ENCODE measurements at places on chromosomes 4 and X.
A peak's percentile ranks its signal among the peaks of the same experiment; 100 is the strongest.

DNA sequence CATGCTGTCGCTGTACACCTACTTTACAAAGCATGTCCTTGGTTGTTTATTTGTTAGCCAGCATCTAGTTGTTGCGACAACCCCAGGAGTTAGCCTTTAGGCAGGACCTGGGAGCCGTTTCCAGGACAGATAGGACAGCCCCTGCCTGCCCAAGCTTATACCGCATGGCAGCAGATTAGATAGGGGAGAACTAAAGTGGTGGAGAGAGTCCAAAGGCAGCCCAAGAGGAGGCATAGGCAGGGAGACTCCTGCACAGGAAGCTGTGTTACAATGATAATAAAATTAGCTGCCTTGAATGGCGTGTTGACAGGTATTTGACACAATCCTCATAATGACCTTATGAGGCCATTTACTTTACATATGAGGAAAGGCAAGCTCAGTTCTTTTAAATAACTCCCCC, 13.0 kb downstream of the NSDHL start:
- no peak for DNase-seq

- DNase-seq = no peak
These were observed 45.0 kb upstream of the IL13RA1 start for GRCh38 chrX:118682258-118683014.

GRCh38 chr4:8468746-8469535, 28.4 kb downstream of the TRMT44 start:
- DNase-seq = peak; percentile 7

DNA sequence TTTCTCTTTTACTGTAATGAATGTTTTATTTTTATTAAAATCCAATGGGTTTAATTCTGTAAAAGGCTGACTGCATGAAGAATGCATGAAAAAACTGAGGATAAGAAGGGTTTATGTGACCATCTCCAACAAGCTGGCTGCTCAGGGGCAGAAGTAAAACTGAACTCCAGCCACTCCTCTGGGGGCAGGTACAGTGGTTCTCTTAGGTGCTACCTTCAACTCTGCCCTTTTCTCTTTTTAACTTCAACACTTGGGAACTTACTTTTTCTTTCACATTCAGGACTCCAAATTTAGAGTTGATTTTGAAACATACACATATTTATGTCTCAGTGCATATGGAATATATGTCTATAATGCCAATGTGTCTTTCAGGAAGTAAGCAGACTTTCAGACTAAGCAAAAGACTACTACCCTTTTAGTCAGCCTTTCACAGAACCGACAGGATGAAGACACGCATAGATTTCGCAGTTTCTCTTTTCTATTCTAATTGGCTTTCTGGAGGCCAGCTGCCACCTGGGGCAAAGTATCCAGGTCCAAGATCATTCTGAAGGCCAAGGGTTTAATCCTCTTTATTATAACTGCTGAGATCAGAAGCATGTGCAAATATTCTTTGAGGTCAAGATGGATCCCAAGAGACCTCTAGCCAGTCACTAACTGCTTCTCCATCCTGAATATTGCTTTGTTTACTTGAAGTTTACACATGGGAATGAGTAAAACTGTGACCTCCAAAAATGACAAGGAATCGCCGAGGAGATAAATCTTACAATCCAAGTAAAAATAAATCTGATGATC, 30.7 kb downstream of the HS3ST1 start:
- no peak for DNase-seq

DNA sequence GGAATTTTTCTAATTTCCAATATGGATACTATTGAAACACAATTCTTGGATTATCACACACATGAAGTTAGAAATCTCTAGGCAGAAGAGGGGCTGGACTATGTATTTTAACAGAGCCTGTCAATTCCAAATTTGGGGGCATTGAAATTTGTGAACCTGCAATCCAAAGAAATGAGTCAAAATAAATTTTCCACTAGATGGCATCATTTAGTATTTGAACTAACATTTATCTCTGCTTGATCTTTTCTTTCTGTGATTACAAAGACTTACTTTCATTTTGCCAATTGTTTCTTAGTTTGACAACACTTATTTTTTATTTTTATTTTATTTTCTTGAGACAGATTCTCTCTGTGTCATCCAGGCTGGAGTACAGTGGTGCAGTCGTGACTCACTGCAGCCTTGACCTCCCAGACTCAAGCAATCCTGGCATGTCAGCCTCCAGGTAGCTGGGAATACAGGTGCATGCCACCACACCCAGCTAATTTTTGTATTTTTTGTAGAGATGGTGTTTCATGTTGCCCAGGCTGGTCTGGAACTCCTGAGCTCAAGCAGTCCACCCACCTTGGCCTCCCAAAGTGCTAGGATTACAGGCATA, 2.7 kb upstream of the PYURF start:
- no peak for DNase-seq

GRCh38 chr4:142614621-142615323, 231.3 kb downstream of the INPP4B start:
- no peak for DNase-seq

DNA sequence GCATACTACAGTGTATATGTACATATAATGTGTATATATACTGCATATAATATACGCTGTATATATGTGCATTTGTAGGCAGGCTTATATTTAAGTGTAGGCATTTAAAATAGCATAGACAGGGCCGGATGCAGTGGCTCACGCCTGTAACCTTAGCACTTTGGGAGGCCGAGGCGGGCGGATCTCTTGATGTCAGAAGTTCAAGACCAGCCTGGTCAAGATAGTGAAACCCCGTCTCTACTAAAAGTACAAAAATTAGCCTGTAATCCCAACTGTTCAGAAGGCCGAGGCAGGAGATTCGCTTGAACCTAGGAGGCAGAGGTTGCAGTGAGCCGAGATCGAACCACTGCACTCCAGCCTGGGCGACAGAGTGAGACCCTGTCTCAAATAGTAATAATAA, 78.4 kb downstream of the JAKMIP1 start:
- no peak for DNase-seq

DNA sequence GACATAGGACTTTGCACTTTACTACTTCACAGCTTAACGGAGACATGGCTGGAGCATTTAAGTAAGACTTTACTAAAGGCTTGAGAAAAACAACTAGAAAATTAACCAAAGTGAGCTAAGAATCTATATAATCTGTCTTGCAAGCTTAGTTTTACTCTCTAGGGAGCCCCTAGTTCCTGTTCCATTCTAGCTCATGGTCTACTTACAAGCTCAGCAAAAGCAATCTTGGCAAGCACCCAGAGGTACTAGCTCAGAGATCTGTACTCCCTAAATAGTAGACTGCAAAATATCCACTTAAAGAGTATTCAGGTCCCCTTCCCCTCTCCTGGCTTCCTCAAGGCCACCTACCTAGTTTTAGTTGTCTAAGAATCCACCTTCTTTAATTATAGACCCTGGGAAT, 469.0 kb downstream of the IDS start:
- no peak for DNase-seq

- no peak for DNase-seq
These were observed 12.5 kb downstream of the RFC1 start for GRCh38 chr4:39353478-39354253.

DNA sequence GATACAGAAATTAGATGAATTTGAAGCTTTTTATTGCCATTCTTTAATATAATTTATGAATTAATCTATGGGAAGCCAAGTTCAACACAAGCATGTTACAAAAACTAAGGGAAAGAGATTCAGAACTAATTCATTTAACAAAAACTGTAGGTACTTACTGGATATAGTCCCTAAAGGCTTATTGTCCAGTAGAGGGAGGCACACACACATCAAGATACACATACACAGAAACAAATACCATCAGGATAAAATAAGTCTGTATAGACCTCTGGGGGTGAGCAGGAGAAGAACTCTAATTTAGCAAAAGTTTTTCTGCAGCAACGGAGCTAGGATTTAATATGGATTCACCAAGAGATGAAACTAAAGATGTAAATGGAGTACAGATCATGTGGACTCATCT, 83.0 kb upstream of the IL13RA1 start:
- no peak for DNase-seq

- DNase-seq = no peak
These were observed 100.9 kb upstream of the WDFY3 start for GRCh38 chr4:85067342-85067741.

DNA sequence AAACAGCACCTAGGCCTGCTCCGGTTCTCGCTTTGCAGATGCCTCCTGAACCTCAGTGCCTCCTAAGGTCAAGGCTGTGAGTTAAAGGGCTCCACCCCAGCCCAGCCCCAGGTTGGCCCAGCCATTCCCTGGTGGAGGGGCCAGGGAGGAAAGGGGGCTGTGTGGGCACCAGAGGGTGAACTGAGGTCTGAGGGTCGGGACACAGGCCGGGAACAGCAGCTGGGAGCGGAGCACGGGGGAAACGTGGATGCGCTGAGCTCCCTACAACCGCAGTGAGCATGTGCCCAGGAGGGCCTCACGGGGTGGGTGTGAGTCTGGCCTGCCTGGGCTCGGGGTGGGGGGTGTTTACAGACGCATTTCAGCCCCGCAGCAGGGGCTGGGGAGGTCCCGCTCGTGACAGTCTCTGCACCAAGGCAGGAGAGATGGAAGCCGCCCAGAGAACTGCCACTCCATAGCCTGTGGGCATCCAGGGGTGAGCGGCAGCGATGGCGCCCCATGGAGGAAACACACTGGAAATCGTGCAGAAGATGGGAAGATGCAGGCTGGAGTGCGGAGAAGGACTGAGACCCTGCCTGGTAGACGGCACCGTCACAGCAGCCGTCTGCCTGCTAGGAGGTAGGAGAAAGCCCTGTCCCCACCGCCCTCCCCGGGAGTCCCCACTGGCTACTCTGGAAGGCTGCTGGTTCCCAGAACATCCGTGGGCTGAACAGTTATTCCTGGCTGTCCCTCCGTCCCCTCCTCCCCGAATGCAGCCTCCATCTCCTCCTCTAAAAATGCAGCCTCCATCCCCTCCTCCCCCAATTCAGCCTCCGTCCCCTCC, 9.9 kb upstream of the SLC25A6 start:
- no peak for DNase-seq

- DNase-seq = no peak
These were observed 51.2 kb downstream of the ZNF827 start for GRCh38 chr4:145887241-145887991.

DNA sequence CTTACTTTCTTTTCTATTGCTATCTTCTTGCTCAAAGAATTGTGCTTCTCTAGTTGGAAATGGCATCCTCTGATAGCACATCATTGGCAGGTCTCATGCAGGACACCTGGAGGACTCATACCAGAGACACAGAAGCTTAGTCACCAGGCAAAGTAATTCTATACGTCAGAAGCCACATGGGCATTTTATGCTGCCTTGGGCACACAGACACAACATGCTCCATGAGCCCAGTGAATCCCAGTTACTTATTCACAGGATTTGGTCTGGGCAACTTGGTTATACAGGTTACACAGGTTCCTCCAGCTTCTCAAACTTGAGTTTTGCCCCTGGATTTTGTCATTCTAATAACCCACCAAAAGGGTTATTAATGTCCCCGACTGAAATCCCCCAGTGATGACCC, 7.1 kb downstream of the RASSF6 start:
- no peak for DNase-seq

DNA sequence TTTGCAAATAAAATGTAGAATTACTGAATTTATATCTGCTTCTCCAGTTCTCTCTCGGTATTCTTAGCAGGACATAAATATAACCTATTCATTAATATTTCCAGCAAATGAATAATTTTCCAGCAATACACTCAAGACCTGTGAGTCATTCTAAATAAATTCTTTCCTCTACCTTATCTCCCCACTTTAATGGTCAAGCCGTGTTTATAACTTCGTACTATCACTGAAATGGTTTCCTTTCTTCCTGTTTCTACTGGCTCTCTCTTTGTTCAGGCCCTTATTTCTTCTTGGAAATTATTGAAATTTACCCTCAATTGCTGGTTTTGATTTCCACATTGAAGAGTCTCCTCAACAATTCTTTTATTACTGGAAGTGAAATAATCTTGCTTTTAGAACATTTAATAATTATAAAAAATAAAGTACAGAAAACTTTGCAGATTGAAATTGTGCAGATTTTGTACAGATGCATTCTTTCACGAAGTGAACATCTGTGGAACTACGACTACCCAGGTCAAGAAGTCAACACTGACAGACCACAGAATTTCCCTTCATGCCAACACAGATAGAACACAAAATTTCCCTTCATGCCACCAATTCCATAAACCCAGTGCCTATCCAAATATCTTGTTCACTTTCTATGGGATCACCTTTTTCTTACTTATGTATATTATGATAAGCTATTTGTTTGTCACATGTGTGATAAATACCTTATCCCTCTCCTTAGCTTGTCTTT, 205.7 kb downstream of the FAT4 start:
- DNase-seq = no peak

- no peak for DNase-seq
These were observed 185.1 kb downstream of the NPNT start for GRCh38 chr4:106080376-106080775.

GRCh38 chr4:137063961-137064360, 468.3 kb downstream of the PCDH18 start:
- no peak for DNase-seq

- DNase-seq = no peak
These were observed 165.1 kb upstream of the TTC29 start for GRCh38 chr4:147110473-147111367.

DNA sequence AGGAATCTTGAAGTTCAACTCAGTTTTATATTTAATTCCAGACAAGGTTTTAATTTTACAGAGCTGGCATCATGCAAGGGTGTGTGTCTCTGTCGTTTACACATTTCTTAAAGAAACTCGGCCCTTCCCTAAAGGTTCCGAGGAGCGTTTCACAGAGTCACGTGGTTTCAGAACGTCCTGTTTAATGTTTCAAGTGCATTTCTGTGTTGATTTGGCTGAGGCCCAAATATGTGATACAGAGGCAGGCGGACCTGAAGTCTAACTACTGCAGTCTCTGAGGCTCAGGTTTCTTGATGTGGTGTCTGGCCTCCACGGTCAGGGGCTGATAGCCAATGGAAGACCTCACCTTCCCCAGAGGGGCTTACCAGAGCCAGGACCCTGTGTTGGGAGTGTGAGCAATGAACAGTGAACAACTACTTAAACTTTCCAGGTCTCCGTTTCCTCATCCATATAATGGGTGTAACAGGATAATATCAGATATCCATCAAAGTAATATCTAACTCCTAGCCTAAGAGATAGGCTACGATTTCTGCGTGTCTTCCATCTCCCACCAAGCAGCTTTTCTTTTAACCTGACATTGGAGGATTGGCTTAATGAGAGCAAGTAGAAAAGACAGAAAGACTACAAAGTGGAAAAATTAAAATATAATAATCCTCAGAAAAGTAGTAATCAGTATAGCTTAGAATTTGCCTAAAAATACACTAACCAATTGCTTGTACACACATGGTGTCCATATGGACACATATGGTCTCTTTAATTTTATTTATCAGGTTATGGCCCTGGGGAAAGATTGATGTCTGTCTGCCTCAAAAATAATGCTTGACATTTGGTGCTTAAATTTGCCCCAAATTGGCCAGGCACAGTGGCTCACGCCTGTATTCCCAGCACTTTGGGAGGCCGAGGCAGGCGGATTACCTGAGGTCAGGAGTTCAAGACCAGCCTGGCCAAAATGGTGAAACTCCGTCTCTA, 50.0 kb upstream of the TRIM2 start:
- no peak for DNase-seq
